ENCODE measurements at places on chromosomes 7 and 10. TPM values are rescaled to one million over a fixed set of nuclear protein-coding genes. Genes with fewer than 3 reads are reported as not detected.

DNA sequence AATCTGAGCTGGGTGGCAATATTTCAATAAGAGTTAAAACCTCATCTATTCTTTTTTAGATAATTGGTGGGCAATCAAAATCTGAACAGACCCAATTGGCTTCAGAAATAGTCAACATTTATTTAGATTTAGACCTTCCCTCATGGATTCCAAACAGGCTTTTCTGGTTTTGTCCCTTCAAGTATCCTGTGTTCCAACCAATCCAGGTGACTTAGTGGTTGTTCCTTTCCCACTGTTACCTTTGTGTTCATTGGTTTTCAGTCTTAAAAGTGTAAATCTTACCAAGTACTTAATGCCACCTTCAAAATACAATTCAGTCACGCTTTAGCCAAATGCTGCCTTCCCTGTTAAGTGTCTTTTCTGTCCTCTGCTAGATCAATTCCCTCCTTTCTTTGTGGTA is 85.9 kb downstream of the AHR start:
- no peak overlapping the region for H3K4me3 ChIP-seq
- H3K27me3 ChIP-seq, result no peaks in the 10 kb centered on the region
- H3K27ac ChIP-seq, result no peak overlapping the region
- DNase-seq, result no peak
- H3K36me3 ChIP-seq, result no peaks in the 10 kb centered on the region

DNA sequence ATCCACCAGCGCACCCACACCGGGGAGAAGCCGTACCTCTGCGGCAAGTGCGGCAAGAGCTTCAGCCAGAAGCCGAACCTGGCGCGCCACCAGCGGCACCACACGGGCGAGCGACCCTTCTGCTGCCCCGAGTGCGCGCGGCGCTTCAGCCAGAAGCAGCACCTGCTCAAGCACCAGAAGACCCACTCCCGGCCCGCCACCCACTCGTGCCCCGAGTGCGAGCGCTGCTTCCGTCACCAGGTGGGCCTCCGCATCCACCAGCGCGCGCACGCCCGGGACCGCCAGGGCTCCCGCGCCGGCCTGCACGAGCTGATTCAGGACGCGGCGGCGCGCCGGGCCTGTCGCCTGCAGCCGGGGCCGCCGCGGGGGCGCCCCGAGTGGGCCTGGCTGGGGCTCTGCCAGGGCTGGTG is 17.7 kb downstream of the ZNF775 start:
- no peaks in the 10 kb centered on the region for H3K4me1 ChIP-seq
- no peak for DNase-seq
- H3K27me3 ChIP-seq, result no peaks in the 10 kb centered on the region
- H3K36me3 ChIP-seq, result peaks cover 23% of the 10 kb centered on the region
- H3K27ac ChIP-seq, result no peak overlapping the region

GRCh38 chr7:152176797-152177196 is 151.3 kb downstream of the GALNT11 start:
- H3K4me3 ChIP-seq, result no peak overlapping the region
- H3K36me3 ChIP-seq, result peaks cover 60% of the 10 kb centered on the region
- DNase-seq, result no peak
- no peak overlapping the region for H3K27ac ChIP-seq
- no peaks in the 10 kb centered on the region for H3K4me1 ChIP-seq

- H3K27me3 ChIP-seq, result no peaks in the 10 kb centered on the region
- no peaks in the 10 kb centered on the region for H3K4me1 ChIP-seq
- no peak for DNase-seq
- H3K27ac ChIP-seq, result no peak overlapping the region
- H3K4me3 ChIP-seq, result no peak overlapping the region
- no peaks in the 10 kb centered on the region for H3K36me3 ChIP-seq
Observed at GRCh38 chr10:122859527-122859926, 13.9 kb upstream of the CUZD1 start.

GRB10 gene
- 0.41 TPM for total RNA-seq

DNA sequence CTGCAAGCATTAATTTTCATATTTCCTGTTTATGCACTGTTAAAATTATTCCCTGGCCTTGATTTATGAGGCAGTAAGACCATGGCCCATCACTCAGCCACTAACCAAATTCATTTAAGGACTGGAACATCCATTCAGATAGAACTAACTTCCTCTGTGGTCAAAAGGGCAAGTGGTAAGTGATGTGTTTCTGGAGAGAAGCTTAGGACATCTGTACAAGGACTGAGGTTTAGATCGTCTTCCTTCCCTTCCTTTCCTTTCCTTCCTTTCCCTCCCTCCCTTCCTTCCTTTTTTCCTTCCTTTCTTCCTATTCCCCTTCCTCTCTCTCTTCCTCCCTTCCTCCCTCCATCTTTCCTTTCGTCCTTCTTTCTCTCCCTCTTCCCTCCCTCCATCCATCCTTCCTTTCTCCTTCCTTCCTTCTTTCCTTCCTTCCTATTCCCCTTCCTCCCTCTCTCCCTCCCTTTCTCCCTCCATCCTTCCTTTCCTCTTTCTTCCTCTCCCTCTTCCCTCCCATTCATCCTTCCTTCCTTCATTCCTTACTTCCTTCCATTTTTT is 1019.4 kb downstream of the TYW1 start:
- no peak for DNase-seq
- H3K27ac ChIP-seq, result no peak overlapping the region
- H3K27me3 ChIP-seq, result no peaks in the 10 kb centered on the region

TCAF2 gene
- total RNA-seq, result 0.09 TPM

GRCh38 chr10:88038268-88038667 is 174.8 kb downstream of the PTEN start:
- H3K27me3 ChIP-seq, result no peaks in the 10 kb centered on the region
- no peaks in the 10 kb centered on the region for H3K36me3 ChIP-seq
- no peak overlapping the region for H3K27ac ChIP-seq
- no peak for DNase-seq

Measured in A673 (cell line).